Cardiac fibroblast (primary cell): ENCODE measurements at places on chromosomes 3 and 15.

- no peak for DNase-seq
Measured at GRCh38 chr15:68339481-68339880, 61.9 kb downstream of the FEM1B start.

- DNase-seq: peak; percentile 43
Measured at GRCh38 chr3:133895208-133896001, at the start of gene RAB6B. TSS of gene RAB6B (minus strand) at chr3:133895882. CDS start at chr3:133895466, 416 bp downstream.

- no peak for DNase-seq
Measured at GRCh38 chr15:95134431-95135110, 903.2 kb downstream of the MCTP2 start.

GRCh38 chr15:82894971-82895520, 57.5 kb downstream of the HOMER2 start:
- DNase-seq: no peak

GRCh38 chr15:51499379-51499976, 123.1 kb downstream of the DMXL2 start:
- DNase-seq: peak; percentile 57

DNA sequence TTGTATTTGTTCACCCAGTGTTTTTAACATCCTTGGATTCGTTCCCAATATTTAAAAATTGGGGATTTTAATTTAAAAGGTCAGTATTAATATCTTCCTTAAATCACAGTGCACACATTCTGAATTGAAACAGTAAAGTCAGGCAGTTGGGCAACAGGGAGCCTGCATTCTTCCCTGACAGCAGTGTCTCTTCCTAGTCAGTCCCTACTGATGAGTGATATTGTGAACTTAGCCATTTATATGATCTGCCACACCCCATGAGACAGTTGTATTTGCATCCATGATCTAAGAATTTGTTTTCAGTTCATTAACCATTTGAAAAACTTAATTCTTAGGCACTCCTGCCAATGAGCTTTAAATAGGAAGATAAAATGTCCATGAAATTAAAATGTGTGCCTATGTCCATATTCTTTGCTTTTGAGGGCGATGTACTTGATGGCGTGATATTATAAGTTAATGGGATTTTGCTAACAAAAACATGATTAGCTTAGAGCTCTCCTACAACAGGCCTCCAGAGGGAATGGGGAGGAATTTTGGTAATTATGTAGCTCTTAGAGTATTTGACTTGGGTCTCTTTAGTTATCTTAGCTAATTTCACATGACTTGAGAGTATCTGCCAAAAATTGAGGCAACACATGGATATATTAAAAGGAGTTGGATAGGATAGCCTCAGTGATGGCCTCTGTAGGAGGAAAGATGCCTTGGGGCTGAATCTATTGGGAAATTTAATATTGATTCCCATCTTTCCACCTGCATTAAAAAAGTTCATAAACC, 219.3 kb downstream of the PTPRG start:
- DNase-seq: no peak

DNA sequence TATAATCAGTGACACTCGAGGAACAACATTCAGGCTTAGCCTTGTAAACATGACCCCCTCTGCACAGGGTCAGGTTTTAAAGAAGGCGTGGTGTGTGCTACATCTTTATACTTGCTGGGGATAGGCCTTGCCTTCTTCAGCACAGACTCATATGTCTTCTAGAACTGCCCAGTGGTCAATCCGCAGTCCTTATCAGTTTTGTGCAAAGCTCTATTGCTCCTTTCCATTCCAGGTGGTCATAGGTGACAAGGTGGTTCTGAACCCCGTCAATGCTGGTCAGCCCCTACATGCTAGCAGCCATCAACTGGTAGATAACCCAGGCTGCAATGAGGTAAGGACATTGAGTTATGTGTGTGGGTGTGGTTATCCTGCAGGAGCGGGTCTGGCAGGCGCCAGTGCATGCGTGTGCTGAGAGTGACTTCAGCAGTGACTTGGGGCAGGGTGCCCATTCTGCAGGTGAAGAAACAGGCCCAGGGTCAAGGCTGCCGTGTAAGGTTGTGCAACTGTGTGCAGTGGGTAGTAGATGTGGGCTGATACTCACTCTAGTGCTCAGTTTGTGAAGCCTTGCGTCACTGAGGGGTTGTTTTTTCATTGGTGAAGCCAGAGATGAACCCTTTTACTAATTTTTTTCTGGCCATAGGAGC, 150.9 kb downstream of the ITPR1 start:
- DNase-seq: no peak

DNA sequence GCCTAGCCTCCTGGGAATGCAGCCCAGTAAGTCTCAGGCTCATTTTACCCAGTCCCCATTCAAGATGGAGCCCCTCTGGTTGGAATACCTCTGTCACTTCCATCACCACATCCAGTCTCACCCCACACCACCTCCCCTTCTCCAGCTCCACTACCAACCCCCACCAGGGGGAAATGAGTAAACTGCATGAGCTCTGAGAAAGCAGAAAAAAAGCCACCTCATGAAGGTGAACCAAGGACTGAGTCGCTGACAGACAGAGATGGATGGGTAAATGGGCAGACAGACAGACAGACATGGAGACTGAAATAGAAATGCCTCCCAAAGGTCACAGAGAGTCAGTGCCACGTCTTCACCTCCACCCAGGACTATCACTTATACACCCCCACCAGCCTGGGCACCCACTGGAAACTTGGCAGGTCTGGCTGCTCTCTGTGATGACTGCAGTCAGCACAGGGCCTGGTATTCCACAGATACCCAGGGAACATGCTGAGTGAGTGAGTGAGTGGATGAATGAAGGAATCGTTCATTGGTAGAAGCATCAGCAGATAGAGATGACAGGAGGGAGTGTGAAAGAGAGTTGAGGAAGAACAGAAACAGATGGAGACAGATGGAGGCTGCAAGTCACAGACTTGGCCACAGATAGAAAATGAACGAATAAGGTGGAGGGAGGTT, 4.9 kb upstream of the LOXL1 start:
- no peak for DNase-seq

DNA sequence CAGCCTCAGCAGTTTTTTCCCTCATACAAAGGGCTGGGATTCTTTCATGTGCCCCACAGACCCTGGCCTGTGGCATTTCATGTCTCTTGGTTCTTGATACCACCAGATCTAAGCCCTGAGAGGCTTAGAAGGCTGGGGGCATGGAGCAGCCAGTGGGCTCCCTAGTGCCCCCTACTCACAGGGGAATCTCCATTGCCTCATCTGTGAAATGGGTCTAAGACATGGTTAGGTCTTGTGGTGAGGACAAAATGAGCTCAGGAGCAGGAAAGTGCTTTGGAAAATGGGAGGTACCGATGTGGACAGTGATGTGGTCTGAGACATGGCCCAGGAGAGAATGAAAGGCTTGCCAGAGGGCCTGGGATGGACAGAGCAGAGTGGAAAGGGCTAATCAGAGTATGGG, 94.3 kb downstream of the SMAD6 start:
- DNase-seq: no peak

GRCh38 chr3:120274739-120275167, 10.3 kb downstream of the GPR156 start:
- DNase-seq: peak; percentile 34

- no peak for DNase-seq
Measured at GRCh38 chr15:77035999-77036471, 34.9 kb downstream of the TSPAN3 start.

DNA sequence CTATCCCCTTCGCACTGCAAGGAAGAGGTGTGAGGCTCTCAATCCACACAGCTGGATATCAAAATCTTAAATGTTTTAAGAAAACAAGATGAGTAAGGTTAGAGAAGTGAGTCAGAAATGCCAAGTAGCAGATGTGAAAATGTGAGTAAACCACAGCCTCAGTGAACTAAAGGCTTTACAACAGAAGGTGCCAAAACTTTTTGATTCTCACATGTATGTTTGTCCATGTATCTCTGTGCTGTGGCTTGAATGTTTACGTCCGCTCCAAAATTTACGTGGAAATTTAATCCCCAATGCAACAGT, 126.8 kb upstream of the PFN2 start:
- DNase-seq: peak; percentile 74

- DNase-seq: no peak
Measured at GRCh38 chr3:46898321-46899150, 21.0 kb downstream of the PTH1R start.

GRCh38 chr3:194640829-194641228, 7.6 kb upstream of the TMEM44 start:
- DNase-seq: peak; percentile 60

DNA sequence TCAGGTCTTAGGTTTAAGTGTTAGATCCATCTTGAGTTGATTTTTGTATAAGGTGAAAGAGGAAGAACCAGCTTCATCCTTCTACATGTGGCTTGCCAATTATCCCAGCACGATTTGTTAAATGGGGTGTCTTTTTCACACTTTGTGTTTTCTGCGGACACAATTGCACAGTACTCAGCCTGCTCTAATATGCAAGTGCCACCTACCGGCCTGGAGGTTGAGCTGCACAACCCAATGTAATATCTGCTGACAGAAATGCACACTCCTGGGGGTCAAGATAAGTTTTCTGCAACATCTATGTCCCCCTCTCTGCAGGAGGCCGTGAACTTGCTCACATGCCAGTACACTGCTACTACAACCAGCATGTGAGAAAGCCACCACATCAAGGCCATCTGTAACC, 791.9 kb upstream of the ROBO1 start:
- DNase-seq: no peak

- peak; percentile 39 for DNase-seq
Measured at GRCh38 chr15:52463638-52464037, 65.0 kb downstream of the MYO5A start.

GRCh38 chr3:25592510-25592968, 72.2 kb downstream of the TOP2B start:
- DNase-seq: peak; percentile 74

DNA sequence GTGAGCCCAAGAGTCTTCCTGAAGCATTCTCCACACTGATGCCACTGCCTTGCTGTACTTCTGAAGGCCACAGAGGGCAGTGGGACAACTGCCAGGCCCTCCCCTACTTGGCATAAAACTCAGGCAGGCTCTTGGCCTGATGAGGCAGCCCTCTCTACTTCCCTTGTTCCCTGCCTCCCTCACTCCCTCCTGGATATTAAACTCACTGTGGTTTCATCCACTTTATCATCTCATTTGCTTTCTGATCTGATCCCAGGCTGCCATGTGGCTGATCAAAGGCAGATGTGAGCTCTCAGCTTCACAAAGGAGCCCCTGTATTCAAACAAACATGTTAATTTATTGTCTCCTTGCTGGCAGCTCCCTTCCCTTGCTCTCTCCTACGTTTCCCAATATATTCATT, 533.5 kb downstream of the IGSF11 start:
- no peak for DNase-seq

DNA sequence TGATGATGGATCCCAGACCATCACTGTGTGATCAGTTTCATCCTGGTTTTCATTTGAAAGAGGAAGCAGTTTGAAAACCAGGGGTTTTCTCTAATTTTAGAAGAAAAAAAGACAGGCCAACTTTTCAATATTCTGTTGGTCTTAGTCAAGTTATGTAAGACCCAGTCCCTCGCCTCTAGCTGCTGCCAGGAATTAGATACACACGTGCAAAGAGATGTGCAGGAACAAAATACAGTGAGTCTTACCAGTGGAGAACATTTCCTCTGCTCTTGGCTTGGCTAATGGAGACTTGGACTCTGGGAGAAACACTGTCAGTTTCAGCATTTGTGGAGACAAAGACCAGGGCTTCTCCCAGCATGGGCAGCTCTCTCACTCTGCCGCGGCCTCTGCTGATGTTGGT, 214.9 kb upstream of the C2CD4B start:
- no peak for DNase-seq

DNA sequence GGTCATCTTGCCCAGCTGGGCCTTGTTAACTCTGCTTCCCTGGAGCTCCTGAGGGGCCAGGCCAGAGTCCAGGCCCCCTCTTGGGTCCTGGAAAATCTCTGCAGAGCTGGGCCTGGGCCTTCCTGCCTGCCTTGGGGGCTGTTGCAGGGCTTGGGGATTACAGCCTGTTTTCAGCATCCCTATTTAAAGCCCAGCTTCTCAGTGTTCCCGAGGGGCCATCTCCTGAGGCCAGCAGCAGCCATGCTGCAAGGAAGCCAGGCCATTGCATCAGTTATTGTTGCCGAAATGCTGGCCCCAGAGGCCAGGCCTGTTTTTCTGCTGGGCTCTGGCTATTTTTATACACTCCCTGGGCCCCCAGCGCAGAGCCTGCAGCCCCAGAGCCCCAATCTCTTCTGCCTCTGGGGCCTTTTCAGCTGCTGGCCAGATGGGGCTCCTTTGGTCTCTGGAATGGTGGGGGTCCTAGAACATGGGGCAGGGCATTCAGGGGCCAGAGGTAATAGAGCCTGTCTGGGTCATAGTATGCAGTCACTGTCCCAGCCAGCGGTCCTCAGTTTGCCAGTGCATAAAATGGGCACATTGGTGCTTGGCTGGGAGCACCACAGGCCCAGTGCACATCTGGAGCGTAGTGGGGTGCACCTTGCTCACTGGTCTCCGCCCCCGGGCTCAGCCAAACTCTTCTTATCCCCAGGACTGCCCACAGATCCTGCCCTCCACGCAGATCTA, 28.5 kb downstream of the PLXNA1 start:
- peak; percentile 85 for DNase-seq

DNA sequence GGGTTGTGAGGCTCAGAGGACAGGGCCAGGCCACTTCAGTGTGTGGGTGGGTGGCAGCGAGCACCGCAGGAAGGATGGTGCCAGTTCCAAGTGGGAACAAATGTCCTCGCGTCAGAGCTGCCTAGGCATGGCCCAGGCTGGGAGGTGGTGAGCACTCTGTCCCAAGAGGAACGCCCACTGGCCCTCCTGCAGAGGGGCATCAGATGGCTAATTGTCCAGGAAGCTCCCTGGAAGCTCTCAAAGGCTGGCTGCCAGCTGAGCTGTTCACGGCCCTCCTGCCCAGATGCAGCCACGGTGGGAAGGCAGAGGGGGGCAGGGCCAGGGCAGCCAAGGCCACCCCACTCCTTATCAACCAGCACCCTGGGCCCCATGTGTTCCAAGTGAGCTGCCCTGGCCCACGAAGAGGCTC, 55.2 kb downstream of the IQSEC1 start:
- DNase-seq: peak; percentile 19

- peak; percentile 26 for DNase-seq
Measured at GRCh38 chr3:101720851-101721840, 3.3 kb upstream of the CEP97 start.

- DNase-seq: no peak
Measured at GRCh38 chr15:90818251-90819210, 49.9 kb upstream of the FURIN start.

DNA sequence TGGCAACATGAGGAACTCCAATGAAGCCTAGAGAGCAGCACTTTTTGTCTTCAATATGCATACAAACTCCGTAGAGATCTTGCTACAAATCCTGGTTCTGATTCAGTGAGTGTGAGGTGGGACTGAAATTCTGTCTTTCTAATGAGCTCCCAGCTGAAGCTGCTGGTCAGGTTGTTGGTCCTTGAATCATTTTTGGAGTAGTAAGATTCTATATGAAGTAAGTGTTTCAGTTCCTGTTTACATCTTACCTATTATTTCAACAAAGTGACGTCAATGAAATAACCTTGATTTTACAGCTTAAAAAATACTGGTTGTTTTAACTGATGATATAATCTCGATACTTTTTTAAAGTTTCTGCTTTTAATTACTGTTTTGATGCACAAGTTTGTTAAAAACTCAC, 33.9 kb downstream of the SHQ1 start:
- DNase-seq: no peak

- peak; percentile 89 for DNase-seq
Measured at GRCh38 chr3:42067326-42067725, 23.8 kb upstream of the TRAK1 start.
